ENCODE measurements at places on chromosomes 12 and 14.
A peak's percentile ranks its signal among the peaks of the same experiment; 100 is the strongest.

DNA sequence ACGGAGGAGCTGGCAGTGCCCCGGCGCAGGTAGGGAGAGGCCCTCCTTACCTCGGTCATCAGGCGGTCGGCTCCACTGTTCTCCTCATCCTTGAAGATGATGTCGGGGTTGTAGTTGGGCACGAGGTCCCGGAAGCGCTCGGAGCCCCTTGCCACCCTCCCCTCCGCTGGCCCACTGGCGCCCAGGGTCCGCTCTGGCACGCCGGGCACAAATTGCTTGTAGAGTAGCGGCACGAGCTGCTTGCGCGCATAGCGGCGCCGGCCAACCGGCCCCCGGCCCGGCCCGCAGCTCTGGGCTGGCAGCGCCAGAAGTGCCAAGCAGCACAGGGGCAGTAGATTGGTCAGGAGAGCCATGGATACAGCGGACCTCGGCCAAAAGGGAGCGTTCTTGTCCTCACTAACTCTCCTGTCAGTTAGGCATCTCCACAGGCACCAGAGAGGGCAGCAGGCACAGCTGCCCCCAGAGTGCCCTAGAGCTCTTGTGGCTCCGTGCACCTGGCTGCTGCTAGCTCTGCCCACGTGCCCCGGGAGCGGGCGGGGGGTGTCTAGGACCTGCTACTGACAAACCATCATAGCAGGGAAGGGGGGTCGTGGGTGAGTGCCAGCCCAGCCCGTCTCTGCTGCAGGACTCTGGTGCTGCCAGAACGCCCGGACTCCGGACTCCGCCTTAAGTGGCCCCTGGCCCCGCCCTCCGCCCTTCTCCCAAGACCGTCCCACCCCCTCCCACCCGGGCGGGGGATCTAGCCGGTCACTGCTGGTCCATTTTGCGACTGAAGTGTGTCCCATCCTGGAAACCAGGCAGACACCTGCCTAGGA, at the start of gene DHH:
TSS of gene DHH (minus strand) at position 642 of the 815 bp plus-strand sequence. CDS start at position 353, 289 bp downstream.
- no peak for DNase-seq

- no peak for DNase-seq
Observed at GRCh38 chr12:54164387-54165145, 24.2 kb downstream of the SMUG1 start.

DNA sequence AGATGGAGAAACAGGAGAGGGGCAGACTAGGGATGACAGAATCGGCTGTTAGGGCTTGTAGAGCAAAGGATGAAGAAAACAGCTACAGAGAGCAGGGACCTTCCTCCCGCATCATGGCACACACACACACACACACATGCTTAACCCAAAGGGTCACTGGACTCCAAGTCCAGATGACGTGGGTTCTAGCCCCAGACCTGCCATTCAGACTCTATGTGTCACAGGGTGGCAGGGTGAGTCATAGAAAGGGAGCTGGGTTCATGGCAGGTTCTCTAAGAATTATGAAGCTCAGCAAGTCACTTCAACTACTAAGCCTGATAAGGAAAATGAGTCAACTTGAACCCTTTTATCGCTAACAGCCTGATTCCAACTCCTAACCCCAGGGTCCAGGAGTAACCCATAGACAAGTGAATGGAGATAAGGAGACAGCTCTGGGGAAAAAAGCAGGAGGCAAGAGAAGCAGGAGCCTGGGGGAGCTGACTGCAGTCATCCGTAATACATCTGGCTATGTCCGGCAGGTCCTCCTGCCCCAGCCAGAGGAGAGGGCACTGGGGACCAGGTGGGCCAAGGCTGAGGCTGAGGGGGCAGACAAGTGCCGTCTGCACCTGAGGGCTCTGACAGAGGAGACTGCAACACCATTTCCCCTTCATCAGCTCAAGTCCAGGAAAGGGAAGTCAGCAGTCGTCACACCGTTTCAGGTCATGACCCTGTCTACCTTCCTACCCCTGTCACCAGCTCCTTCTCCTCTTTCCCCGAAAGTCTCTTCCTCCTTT, 3.6 kb upstream of the TNFRSF1A start:
- DNase-seq = no peak

DNA sequence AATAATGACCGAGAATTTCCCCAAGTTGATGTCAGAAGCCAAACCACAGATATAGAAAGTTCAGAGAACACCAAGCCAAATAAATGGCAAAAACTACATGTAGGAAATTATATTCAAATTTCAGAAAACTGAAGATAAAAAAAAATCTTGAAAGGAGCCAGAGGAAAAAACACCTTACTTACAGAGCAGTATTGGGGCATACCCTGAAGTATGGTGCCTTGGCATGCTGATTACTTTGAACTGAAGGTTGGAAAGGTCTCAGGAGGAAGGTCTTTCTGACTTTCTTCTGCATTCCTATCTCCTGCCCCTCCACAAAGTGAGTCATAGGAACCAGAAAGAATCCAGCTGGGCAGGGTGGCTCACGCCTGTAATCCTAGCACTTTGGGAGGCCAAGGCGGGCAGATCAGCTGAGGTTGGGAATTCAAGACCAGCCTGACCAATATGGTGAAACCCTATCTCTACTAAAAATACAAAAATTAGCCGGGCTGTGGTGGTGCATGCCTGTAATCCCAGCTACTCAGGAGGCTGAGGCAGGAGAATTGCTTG, 8.8 kb upstream of the FGF6 start:
- DNase-seq = no peak

DNA sequence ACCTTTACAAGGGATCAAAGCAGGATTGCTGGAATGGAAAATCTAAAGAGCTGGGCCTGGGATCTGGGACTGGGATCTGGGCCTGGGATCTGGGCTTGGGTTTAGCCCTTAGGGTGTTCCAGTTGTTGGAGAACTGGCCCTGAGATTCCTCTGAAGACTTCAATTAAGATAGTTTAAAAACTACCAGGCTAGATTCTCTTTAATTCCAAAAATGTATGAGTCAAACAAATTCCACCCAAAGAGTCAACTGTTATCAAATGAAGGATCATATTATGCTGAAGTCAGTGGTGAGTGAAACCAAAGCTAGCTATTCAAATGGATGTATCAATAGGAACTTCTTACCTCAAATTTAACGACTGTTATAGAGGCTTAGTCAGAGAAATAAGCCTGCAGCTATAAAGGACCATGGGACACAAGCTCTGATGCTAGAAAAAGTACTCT, 40.5 kb downstream of the LIMA1 start:
- no peak for DNase-seq

GRCh38 chr14:75268633-75269550, 9.7 kb upstream of the FOS start:
- DNase-seq = no peak

- no peak for DNase-seq
Observed at GRCh38 chr12:69474456-69474855, 4.3 kb downstream of the FRS2 start.

- DNase-seq = no peak
Observed at GRCh38 chr14:23357261-23357660, 4.6 kb upstream of the SLC22A17 start.

GRCh38 chr12:110249105-110249504, 31.9 kb upstream of the ATP2A2 start:
- no peak for DNase-seq

GRCh38 chr12:111034886-111035577, 114.7 kb upstream of the MYL2 start:
- no peak for DNase-seq

DNA sequence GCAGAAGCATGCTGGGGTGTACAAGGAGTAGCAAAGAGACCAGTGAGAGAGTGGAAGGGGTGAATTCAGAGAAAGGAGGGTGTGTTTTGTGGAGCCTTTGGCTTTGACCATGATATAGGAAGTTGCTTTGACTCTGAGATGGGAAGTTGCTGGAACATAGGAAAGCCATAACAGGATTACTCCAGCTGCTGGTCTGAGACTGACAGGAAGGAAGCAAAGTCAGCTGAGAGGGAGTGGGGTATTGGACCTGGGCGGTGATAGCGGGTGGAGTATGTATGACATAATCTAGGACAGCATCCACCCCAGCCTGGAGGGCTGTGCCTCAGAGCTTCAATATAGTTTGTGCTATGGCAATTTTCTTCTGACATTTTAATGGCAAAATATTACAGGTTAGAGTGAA, 324.4 kb downstream of the PDZRN4 start:
- no peak for DNase-seq

- DNase-seq = peak; percentile 71
Observed at GRCh38 chr12:118377884-118378470, 1.6 kb downstream of the SUDS3 start.

- peak; percentile 70 for DNase-seq
Observed at GRCh38 chr12:103503546-103504480, 8.0 kb upstream of the C12orf42 start.

GRCh38 chr14:80465546-80466220, 254.4 kb upstream of the DIO2 start:
- DNase-seq = no peak

GRCh38 chr12:129337413-129337812, 484.1 kb downstream of the GLT1D1 start:
- no peak for DNase-seq

- DNase-seq = peak; percentile 77
Observed at GRCh38 chr12:14614704-14615121, 47.0 kb upstream of the PLBD1 start.

GRCh38 chr14:74610866-74611649, 979 bp downstream of the LTBP2 start:
- DNase-seq = no peak

DNA sequence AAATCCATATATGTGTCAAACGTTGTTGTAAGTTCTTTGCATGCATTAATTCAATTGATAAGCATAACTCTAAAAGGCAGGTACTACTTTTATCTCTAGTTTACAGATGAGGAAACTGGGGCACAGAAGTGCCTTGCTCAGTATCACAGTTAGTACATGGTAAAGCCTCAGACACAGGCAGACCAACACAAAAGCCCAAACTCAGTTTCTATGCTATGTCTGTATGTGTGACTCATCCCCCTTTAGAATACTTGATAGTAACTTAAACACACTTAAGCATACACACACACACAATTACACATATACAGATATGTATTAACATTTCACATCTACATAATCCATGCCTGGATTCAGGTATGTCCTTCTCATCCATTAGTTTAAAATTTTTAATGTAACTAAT, 88.0 kb downstream of the EPS8 start:
- no peak for DNase-seq

DNA sequence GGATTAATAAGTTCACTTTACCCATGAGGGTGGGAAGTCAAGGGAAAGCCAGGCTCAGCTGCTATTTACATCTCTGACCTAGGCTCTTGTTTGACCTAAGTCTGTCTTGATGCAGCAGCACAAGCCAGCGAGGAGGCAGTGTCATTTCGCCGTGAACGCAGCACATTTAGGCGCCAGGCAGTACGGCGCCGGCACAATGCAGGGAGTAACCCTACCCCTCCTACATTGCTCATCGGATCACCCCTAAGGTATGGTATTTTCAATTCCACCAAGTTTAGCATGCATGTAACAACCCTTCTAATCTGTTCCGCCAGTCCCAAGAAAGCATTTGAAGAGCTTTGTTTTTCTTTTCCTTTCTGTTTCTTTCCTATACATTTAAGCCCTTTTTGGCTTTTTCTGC, 81.2 kb downstream of the PCNX1 start:
- no peak for DNase-seq

All from naive B cell (primary cell).